ENCODE measurements at places on chromosomes 5 and 9. TPM values are rescaled to one million over a fixed set of nuclear protein-coding genes. Genes with fewer than 3 reads are reported as not detected.

DNA sequence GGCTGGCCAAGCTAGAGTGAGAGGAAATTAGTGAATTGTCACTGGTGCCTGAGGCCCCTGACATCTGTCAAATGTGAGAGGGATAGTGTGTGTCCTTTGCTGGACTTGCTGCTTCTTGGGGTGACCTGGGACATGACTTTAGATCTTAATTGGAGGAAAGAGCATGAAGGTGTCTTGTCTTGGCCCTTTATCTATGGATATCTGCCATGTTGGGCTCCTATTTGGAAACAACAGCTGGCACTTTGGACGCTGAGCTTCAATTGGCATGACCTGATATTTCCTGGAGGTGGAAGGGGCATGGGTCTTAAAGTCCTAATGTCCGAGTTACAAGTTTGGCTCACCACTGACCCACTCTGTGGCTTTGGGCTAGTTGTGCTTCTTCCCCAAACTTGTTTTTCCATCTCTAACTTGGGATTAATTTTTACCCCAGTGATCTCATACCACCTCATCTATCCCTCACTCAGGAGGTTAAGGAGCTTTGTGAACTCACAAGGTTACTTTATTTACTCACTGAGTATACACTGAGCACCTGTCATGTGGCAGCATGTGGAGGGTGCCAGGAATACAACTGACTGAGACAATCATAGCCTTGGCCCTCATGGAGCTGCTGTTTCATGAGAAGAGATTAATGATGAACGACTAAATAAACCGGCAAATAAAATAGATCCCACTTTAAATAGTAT is 30.1 kb upstream of the CXCL14 start:
- DNase-seq, result no peak

DNA sequence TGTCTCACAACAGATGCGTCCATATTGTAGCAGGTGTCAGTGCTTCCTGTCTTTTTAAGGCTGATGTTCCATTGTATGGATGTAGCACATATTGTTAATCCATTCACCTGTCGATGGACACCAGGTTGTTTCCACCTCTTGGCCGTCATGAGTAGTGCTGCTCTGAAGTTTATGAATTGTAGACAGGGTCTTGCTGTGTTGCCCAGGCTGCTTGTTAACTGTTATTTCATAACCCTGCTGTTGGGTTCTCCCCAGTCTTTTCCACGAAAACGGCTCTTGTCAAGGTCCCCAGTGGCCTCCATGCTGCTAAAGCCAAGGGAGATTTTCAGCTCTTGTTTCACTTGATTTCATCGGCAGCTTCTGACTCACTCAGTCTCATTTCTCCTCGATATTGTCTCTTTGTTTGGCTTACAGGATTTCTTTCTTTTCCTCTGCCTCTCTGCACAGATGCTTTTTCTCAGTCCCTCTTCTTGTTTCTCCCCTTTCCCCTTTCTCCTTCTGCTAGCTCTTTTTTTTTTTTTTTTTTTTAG is 12.1 kb upstream of the PSD2 start:
- DNase-seq, result no peak

DNA sequence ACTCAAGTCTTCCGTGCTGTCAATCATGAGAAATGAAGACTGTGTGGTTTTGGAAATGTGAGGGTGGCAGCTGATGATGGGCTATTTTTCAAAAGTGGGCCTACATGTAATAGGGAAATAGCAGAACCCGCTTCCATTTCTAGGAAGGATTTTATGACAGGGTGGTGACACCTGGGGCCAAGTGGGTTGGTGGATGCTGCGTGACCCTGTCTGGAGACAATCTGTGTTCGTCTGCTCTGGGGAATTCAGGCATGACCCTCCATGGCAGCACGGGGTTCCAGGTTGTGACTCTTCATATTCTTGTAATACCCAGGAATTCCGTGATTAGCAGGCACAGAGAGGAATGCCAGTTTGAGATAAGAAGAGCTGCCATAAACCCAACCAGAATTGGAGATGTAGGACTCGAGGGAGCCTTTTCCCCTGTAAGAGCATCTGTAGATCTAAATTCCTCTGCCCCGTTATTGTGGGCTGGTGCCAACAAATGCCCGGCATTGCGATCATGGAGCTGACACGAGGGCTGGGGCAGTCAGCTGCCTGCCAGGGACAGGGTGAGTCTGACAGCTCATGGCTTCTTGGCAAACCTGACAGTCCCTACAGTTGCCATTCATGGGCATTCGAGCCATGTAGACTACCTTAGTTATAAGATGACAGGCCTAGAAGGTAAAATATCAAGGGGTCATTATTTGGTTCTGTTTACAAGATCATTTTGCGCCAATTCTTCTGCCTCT is 279.7 kb downstream of the GADD45G start:
- DNase-seq, result peak; percentile 78

DNA sequence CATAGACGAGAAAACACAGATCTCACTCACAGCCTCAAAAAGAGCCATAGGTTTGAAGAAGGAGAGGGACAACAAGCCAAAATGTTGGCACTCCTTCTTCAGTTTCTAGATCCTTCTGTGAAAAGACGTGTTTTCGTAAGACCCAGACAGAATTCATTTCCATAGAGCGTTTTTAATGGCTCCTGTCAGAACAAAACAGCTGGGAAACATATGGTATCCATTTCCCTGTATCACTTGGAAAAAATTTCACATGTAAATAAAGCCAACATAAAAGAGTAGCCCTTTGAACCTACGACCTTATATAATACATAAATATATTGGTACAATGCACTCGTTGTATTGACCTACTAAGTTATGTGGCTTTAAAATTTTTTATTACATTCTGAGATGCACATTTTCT is 108.1 kb downstream of the SNCAIP start:
- DNase-seq, result no peak

GRCh38 chr9:137500666-137501397 is 41.7 kb upstream of the NSMF start:
- no peak for DNase-seq

DNAH5 gene
- total RNA-seq, result 0.35 TPM

PCDHGA1 gene
- 4.6 TPM for total RNA-seq

FAM78A gene
- total RNA-seq, result 27.2 TPM
